ENCODE measurements at places on chromosomes 2 and 18.

GRCh38 chr2:22947741-22948140 lies 437.2 kb upstream of the KLHL29 start:
- DNase-seq = no peak

DNA sequence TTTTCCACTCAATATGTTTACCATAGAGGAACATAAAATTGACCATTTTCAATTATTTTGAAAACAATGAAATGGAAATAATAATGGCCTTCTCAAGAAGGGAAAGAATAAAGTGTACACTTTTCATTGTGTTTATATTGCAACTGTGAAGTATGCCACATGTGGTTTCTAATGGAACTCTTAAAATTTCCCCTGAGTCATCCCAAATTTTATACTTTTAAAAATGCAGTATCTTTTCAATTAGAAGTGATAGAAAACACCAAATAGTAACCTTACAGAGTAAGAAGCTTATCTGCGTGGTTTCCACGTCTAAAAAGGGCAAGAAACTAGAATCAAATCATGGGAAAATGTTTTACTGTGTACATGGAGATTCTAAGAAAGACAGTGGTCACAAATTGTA lies 70.0 kb downstream of the SCG2 start:
- DNase-seq = no peak

DNA sequence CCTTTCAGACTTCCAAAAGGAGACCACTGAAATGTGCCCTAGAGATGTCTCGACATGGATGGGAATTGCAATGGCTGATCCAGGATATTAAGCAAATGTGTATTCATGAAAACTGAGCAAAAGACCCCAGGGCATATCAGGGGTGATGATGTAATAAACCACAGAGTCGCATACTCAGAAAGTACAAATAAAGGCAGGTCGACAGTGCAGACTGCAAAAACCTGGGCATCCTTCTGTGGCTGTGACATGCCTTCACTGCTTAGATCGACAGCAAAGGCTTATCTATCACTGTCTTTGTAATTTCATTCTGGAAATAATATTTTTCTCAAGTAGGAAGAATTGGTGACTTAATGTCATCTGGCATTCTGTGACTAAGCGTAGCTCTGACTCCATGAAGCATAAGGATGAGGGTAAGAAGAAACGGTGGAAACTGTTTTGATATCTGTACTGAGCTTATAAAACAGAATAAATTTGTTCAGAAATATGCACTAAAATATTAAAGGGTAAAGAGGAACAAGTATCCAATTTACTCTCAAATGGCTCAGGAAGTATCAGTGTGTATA lies 115.6 kb upstream of the NRP2 start:
- DNase-seq = no peak

DNA sequence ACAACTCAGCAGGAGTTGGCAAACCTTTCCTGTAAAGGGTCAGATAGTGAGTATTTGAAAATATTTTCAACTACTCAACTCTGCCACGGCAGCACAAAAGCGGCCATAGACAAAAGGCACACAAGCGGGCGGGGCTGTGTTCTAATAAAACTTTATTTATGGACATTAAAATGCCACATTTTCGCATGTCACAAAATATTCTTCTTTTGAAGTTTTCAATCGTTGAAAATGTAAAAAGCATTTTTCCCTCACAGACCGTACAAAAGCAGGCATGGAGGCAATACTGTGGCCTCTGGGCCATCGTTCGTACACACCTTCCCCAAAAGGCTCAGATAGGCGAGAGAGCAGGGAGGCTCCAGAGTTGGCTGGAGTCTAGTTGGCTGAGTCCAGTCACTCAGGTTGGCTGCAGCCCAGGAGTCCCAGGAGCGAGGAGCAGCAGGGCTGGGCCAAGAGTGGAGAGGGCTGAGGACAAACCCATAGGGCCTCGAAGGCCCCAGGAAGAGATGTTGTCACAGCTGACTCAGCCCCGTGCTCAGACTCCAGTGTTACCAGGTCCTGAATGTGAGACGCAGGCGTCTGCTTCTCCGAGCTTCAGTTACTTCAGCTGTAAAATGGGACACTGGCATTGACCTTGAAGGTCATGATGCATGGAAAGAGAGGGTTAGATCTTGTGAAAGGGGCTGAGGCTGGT lies 42.5 kb downstream of the SDC1 start:
- no peak for DNase-seq

- DNase-seq = no peak
Measured at GRCh38 chr2:189248141-189248540, 68.6 kb upstream of the COL5A2 start.
